ENCODE measurements at places on chromosomes 1 and 21.

GRCh38 chr1:81414488-81415015 is 386.2 kb upstream of the ADGRL2 start:
- DNase-seq, result no peak

DNA sequence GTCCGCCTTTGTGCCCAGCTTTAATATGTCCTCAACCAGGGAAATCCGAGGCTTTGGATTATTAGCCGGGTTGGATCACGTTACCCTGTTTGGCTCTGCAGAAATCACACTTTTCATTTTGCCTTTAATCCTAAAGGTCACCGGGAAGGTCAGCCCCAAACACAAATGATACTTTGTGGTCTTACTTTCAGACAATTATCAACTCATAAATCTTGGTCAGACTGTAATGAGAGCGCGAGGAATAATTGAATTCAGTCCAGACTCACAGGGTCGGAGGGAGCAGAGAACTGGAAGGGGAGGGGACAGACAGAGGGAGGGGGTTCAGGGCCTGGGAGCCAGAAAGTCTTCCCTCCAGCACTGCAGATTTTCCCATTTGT is 91.7 kb upstream of the NFIA start:
- no peak for DNase-seq

DNA sequence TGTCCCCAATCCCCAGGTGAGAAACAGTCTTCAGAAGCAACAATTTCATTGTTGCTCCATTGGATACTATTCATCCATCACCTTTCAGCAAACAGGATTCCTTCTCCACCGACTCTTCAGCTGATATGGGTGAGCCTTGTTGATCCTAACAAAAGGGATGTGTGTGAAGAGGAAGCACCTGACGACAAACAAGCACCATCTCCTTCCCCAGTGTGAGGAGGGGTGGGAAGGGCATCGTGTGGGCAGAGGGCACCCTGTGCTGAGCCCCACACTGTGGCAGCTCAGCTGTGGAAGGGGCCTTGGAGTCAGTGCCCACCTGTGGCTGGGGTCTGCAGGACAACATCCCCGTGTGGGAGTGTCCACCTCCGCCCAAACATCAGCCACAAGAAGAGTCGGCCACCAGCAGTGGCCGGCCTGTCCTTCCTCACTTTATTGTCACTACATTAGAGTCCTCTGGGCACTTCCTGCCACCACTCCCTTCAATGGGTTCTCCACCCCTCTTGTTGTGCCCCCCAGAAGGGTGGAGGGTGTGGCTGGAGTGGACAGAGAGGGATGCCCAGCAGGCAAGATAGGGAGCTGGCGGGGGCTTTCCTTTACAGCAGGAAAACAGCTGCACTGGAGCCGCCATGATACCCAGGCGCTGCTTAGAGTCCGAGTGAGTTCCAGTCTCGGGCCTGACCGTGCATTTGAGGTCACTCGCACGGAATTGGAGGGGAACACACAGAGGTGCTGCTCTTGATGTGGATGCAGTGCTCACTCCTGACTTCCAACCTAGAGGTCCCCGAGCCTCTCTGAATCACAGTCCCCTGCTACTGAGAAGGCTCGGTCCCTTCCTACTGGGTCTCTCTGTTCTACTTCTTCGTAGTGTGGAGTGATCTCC is 40.9 kb downstream of the VPS26C start:
- no peak for DNase-seq

GRCh38 chr21:39705849-39706248 is 39.1 kb upstream of the IGSF5 start:
- DNase-seq, result no peak

- DNase-seq, result no peak
Measured at GRCh38 chr1:3553166-3553939, 58.0 kb downstream of the MEGF6 start.

GRCh38 chr1:232667778-232668165 is 37.8 kb upstream of the SIPA1L2 start:
- no peak for DNase-seq
